ENCODE measurements at places on chromosomes 13 and 19.

DNA sequence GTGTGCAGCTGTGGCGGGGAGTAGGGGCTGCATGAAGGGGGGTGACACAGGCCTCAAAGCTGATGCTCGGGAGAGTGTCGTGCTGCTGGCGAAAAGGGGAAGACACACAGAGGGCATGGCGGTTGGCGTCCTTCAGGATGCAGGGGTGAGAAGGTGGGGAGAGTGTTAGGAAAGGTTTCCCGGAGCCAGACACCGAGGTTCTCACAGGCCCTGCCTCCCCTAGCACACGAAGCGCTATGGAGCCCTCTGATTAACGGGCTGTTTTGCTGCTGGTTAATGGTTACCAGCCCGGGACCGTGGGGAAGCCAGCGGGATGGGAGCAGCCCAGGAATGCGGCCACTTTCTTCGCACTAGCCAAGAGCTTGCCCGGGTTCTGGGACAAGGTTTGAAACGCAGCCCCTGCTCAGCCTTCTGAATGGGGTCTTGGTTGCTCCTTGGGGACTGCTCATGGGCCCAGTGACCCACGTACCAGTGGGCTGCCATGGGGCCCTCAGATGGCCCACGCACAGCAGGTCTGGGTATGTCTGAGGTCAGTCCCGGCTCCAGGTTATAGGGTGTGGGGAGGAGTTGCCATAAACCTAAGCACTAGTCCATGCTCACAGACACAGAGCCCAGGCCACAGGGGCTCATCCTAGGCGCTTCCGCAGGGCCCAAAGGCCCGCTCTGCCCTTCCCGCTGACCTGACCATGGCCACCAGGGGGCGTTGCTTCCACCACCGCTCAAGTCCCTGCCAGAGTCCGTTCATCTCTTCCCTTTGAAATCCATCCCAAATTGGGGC is 31.3 kb upstream of the ISYNA1 start:
- DNase-seq = no peak

- DNase-seq = no peak
These were observed 6.8 kb downstream of the NAPA start for GRCh38 chr19:47507924-47508553.

DNA sequence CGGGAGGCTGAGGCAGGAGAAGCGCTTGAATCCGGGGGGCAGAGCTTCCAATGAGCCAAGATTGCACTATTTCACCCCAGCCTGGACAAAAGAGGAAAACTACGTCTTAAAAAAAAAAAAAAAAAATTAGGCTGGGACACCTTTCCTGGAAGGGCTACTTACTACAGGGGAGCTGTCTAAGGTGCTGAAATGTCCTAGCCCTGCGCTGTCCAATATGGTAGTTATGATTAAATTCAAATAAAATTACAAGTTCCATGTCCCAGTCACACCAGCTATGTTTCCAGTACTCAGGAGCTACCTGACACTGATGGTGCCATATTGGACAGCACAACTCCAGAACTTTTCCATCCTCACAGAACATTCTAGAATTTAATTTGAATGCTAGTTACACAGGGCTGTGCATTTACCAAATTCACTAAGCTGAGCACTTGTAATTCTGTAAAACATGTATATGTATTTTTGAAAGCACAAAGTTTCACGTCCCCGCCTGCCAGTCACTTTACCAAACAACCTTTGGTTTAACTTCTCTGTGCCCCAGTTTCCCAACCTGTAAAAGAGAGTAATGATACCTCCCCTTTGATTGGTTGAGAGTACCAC is 9.2 kb upstream of the ZSCAN22 start:
- no peak for DNase-seq

GRCh38 chr13:40164133-40164532 is 502.3 kb downstream of the FOXO1 start:
- no peak for DNase-seq

- DNase-seq = no peak
These were observed 4.2 kb downstream of the PDX1 start for GRCh38 chr13:27923794-27924528.

DNA sequence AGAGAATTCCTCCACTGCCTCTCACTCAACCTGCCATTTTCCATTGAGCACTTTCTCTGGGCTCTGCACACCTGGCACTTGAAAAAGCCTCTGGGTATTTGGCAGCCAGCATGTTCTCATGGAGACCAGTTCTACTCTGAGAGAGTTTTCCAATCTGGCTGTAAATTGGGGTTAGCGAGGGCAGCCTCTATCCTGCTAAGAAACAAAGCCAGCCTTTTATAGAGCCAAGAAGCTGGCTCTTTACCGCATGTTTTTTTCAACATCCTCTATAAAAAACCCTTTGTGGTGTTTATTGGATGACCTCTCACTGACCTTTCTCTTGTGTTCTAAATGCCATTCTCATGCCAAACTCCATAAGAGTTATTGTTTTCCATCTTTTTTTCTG is 52.6 kb upstream of the RCBTB2 start:
- peak; percentile 22 for DNase-seq

DNA sequence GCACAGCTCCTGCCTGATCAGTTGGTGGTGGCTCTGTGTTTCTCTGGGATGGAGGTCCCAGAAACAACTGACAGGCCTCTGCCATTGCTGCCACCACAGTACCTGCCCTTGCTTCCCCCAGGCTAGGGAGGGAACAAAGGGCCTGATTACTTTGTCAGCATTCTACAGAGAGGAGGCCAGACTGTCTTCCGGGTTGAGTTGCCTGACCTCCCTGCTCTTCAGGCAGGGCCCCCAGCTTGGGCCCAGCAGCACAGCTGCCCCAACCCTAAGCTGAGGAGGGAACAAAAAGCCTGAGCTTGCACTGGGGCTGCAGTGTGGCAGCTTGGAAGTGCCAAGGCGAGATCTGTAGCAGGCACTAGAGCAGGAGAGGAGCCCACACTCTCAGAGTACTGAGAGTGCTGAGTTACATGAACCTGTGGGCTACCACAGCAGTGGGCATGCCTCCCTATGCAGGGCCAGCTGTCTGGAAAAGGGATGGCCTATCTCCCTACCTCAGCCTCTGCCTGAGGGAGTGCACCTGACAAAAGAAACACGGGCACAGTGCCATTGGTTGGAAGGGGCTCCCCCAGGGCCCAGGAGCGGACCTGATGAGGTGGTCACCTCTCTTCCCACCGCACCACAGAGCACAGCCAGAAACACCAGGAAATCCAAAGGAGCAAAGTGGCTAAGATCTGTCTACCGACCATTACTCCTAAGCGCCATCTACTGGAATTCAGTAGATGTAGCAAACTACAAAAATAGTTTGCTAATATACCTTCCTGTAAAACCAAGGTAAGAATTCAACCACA is 24.4 kb downstream of the SLC25A15 start:
- no peak for DNase-seq

GRCh38 chr19:41480336-41480735 is 37.4 kb downstream of the ERICH4 start:
- DNase-seq = no peak

DNA sequence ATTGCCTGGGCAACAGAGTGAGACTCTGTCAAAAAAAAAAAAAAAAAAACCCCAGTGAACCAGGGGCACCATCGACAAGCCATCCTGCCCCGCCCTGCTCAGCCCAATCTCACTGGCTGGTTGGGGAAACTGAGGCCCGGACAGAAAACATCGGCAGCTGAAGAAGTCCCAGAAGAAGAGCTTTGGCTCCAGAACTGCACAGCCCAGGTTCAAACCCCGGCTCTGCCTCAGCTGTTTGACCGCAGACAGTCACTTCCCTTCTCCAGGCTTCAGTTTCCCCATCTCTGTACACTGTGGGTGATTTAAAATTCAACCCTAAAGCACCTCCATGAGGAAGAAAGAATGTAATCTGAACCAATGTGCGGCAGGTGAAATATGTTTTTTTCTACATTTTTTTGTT is 9.4 kb upstream of the SEMA6B start:
- no peak for DNase-seq

DNA sequence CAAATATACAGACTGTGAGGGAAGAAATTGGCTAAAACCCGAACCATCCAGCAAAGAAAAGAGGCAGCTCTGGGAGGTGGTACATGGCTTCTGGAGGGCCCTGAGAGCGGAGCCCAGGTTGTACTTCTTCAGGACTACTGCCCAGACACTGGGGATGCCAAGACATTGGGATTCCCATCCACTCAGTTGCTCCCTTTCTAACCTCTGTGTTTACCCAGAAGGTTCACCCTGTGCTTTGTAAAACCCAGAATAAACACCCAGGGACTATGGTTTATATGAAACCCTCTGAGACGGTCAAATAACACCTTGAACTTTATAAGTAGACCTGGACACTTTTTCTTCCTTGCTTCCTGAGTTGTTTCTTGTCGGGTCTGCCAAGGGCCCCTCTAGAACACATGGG is 9.7 kb downstream of the MEIOSIN start:
- DNase-seq = no peak

GRCh38 chr13:52851137-52851962 is 2.9 kb upstream of the PCDH8 start:
- DNase-seq = peak; percentile 2

DNA sequence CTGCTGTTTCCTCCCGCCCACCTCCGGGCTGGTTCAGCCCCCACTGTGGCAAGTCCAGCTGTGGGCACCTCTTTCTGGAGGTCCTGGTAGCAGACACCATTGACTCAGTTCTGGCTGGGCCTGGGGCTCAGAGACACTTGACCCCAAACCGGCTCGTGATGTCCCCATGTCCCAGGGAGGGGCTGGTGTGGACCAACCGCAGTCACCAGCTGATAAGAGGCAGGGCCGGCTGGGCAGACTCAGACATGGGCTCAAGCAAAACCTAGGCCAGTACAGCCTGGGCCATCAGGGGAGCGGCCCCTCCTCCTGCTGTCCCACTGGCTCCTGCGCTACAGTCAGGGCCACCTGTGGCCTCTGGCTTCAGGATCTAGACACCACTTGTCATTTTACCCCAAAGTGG is 19.8 kb upstream of the TMEM160 start:
- DNase-seq = no peak

DNA sequence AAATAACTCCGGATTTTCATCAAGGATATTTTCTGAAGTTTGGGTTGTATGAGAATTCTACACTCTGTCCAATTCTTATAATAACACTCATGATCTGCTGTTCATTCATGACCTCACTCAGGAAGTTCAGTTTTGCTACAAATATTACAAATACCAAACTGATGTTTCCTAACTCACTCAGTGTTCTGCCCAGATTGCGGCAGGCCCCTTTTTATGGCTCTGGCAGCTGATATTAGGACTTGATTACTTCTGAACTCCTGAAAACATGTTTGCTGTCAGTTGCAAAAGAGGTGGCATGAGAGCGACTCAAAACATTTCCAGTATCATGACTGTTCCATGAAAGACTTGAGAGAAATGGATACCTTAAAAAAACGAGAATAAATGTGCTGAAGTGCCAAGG is 188.0 kb downstream of the RGCC start:
- no peak for DNase-seq

DNA sequence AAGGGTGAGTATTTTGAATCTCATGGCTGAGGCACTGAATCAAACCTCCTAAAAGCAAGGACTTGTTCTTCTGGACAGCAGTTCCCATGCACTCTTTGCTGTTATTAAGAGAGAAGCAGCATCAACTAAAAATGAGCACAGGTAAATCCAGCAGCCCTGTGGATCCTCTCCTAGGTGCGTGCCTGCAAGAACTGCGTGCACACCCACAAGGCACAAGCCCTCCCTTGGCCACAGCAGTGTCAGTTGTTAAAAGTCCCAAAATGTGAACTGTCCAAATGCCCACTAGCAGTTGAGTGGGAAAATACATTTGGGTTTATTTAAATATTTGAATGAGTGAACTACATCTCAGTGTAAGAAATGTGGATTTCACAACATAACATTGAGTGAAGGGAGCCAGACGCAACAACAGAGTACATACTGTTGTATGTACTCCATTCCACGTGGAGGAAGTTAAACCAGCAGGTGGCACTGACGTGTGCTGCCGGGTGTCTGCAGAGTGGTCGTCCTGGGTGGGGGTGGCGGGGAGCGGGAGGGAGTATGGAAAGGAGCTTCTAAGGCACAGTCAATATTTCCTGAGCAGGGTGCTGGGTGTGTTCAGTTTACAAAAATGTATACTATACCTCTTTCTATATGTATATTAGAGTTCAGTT is 266.4 kb downstream of the NALCN start:
- no peak for DNase-seq

DNA sequence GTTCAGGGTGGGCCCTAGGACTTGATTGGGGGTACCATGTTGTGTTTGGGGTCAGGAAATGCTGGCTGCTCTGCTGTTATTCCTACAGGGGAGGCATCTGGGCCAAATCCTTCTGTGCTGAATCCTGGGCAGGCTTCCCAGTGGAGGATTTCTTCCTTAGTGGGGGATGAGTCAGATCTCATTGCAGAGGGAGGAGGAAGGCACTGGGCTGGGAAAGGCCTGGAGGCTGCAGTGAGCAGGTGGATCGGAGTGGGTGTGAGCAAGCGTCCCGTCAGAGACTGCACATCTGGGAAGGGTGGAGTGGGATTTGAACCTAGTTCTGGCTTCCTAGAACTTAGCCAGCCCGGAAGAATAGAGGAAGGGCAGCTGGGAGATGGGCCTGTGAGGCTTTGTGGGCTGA is 11.5 kb downstream of the CCDC124 start:
- DNase-seq = no peak

DNA sequence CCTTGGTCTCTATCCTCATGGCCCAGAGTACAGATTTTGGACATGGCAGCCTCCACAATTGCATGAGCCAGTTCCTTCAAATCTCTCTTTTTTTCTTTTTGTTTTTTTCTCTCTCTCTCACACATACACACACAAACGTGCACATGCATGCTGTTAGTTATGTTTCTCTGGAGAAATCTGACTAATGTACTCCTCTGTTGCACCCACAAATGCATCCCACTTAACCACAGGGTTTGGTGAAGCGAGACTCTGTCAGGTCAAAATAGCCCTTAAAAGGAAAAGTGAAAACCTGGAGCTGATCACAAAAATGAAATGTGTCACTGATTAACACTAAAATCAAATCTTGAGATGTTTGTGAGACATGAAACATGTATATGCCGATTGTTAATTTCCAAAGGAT is 374.6 kb upstream of the ARGLU1 start:
- DNase-seq = no peak

DNA sequence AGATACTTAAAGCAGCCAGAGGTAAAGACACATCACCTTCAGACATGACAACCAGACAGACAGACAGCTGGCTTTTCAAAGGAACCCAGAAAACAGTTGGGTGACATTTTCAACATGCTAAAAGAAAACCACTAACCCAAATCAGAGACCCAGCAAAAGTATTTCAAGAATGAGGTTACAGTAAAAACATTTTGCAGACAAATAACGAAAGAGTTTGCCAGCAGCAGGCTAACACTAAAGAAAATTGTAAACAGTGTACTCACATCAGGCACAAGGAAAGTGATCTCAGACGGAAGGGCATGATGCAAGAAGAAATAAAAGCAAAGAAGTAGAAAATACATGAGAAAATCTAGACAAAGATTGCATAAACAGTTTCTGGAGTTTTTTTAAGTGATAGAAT is 46.4 kb downstream of the AP1M1 start:
- no peak for DNase-seq

- no peak for DNase-seq
These were observed 56.7 kb upstream of the C1QTNF9B start for GRCh38 chr13:23953860-23954512.

- DNase-seq = no peak
These were observed 8.1 kb upstream of the ANGPTL4 start for GRCh38 chr19:8355631-8356402.

Data from NCI-H1048 (cell line).